ENCODE measurements at places on chromosomes 16 and 17.

- H3K4me1 ChIP-seq, result no peaks in the 10 kb centered on the region
- H3K27ac ChIP-seq, result no peak overlapping the region
- DNase-seq, result no peak
Measured at GRCh38 chr16:86384263-86384649, 126.1 kb upstream of the FOXF1 start.

DNA sequence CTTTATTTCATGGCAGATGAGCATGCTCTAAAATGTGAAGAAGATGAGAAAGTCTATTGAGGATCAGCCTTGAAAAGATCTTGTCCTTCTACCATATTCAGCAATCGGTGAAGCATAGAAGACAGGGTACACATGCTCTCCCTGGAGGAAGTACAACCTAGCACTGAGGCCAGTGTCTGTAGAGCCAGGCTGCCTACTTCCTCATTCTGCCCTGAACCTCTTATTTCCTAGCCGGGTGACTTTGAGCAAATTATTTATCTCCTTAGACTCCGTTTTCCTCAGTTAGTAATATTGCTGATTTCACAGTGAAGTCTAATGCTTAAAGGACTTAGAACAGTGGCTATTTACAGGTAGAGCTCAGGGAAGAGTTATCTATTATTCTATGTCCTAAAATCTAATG lies 58.4 kb downstream of the TMEM100 start:
- DNase-seq, result no peak
- H3K36me3 ChIP-seq, result no peaks in the 10 kb centered on the region
- H3K4me1 ChIP-seq, result no peaks in the 10 kb centered on the region

GRCh38 chr16:662095-662494 lies 5.8 kb upstream of the RHOT2 start:
- DNase-seq, result no peak
- H3K27ac ChIP-seq, result no peak overlapping the region
- no peaks in the 10 kb centered on the region for H3K27me3 ChIP-seq
- H3K4me1 ChIP-seq, result no peaks in the 10 kb centered on the region
- H3K4me3 ChIP-seq, result no peak overlapping the region
- H3K36me3 ChIP-seq, result no peaks in the 10 kb centered on the region

- peaks cover 40% of the 10 kb centered on the region for H3K4me1 ChIP-seq
- H3K27me3 ChIP-seq, result peaks cover 26% of the 10 kb centered on the region
- H3K4me3 ChIP-seq, result no peak overlapping the region
- no peak for DNase-seq
- H3K36me3 ChIP-seq, result no peaks in the 10 kb centered on the region
- H3K27ac ChIP-seq, result no peak overlapping the region
Measured at GRCh38 chr17:40108970-40109824, 8.8 kb upstream of the NR1D1 start.

GRCh38 chr16:31569360-31569717 lies 41.6 kb downstream of the AHSP start:
- no peak overlapping the region for H3K27ac ChIP-seq
- H3K27me3 ChIP-seq, result peaks cover 21% of the 10 kb centered on the region
- no peaks in the 10 kb centered on the region for H3K4me1 ChIP-seq
- peak; percentile 48 for DNase-seq
- peak overlapping the region; percentile 30 for H3K4me3 ChIP-seq

DNA sequence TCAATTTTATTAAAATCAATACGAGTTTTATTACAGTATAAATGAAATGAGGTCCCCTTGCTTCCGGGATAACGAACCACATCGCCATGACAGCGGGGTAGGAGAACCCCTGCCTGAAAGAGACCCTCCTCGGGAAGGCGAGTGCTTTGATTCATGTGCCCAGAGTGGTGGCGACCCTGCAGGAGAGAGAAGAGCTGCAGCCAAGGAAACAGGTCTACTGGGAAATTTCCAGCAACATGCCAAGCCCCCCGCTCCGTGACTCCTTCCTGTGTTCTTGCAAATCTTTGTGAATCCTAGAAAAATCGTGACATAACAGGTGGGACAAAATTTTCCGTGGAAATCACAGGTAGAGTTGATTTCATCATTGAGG lies 162.5 kb downstream of the WSCD1 start:
- no peak overlapping the region for H3K4me3 ChIP-seq
- no peaks in the 10 kb centered on the region for H3K27me3 ChIP-seq
- H3K4me1 ChIP-seq, result no peaks in the 10 kb centered on the region
- no peak overlapping the region for H3K27ac ChIP-seq

- H3K4me1 ChIP-seq, result peaks cover 8% of the 10 kb centered on the region
- no peak for DNase-seq
- no peak overlapping the region for H3K4me3 ChIP-seq
- H3K36me3 ChIP-seq, result peaks cover 33% of the 10 kb centered on the region
Measured at GRCh38 chr17:40415390-40415789, 2.3 kb downstream of the TOP2A start.

DNA sequence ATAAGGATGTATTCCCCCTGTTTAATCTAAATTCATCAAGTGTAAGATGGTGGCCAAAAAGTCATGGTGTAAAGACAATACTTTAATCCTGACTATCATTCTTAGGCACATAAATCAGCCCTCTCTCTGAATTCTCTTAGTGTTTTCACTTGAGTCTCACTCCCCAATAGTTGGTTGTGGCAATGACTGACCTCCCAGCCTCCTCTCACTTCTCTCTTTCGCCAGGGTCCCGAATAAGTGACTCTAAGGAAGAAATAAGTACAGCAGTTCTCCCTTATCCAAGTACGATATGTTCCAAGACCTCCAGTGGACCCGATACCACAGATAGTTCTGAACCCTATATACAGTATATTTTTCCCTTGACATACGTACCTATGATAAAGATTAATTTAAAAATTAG lies 335.3 kb downstream of the MAF start:
- no peak for DNase-seq
- peaks cover 8% of the 10 kb centered on the region for H3K4me1 ChIP-seq
- H3K27me3 ChIP-seq, result no peaks in the 10 kb centered on the region
- H3K36me3 ChIP-seq, result no peaks in the 10 kb centered on the region

- no peaks in the 10 kb centered on the region for H3K27me3 ChIP-seq
- H3K36me3 ChIP-seq, result no peaks in the 10 kb centered on the region
- no peak overlapping the region for H3K27ac ChIP-seq
- no peak for DNase-seq
- H3K4me1 ChIP-seq, result no peaks in the 10 kb centered on the region
- no peak overlapping the region for H3K4me3 ChIP-seq
Measured at GRCh38 chr16:29651774-29652349, 11.2 kb upstream of the SPN start.

- no peaks in the 10 kb centered on the region for H3K27me3 ChIP-seq
- H3K36me3 ChIP-seq, result no peaks in the 10 kb centered on the region
- H3K27ac ChIP-seq, result no peak overlapping the region
- no peak for DNase-seq
Measured at GRCh38 chr17:19448341-19449268, 37.6 kb downstream of the RNF112 start.

- H3K27ac ChIP-seq, result no peak overlapping the region
- H3K4me1 ChIP-seq, result no peaks in the 10 kb centered on the region
- no peaks in the 10 kb centered on the region for H3K27me3 ChIP-seq
- H3K4me3 ChIP-seq, result no peak overlapping the region
- no peaks in the 10 kb centered on the region for H3K36me3 ChIP-seq
- no peak for DNase-seq
Measured at GRCh38 chr16:25092441-25092840, 19.1 kb upstream of the LCMT1 start.

DNA sequence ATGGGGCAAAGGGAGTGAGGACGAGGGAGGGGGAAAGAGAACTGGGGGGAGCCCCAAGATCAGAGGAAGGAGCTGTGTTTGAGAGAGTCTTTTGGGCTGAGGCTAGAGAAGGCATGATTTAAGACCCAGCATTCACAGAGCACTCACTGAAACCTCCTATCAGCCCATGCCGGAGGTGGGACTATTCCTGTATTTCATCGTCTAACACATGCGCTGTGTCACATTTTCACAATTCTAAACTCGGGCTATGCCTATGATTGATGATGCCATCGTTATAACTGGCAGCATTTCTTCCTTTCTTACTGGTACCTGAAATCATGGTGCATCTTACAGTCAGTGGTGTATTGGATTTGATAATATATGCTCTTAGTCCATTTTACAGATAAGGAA lies 3.5 kb downstream of the FAM171A2 start:
- no peak overlapping the region for H3K27ac ChIP-seq
- no peaks in the 10 kb centered on the region for H3K27me3 ChIP-seq
- H3K36me3 ChIP-seq, result no peaks in the 10 kb centered on the region

- peaks cover 7% of the 10 kb centered on the region for H3K4me1 ChIP-seq
- H3K27me3 ChIP-seq, result peaks cover 47% of the 10 kb centered on the region
- DNase-seq, result no peak
- H3K4me3 ChIP-seq, result no peak overlapping the region
Measured at GRCh38 chr17:82179412-82179811, 33.2 kb downstream of the CCDC57 start.

GRCh38 chr16:81461766-81462165 lies 17.2 kb downstream of the CMIP start:
- H3K27me3 ChIP-seq, result no peaks in the 10 kb centered on the region
- DNase-seq, result no peak
- no peak overlapping the region for H3K4me3 ChIP-seq
- H3K27ac ChIP-seq, result no peak overlapping the region

DNA sequence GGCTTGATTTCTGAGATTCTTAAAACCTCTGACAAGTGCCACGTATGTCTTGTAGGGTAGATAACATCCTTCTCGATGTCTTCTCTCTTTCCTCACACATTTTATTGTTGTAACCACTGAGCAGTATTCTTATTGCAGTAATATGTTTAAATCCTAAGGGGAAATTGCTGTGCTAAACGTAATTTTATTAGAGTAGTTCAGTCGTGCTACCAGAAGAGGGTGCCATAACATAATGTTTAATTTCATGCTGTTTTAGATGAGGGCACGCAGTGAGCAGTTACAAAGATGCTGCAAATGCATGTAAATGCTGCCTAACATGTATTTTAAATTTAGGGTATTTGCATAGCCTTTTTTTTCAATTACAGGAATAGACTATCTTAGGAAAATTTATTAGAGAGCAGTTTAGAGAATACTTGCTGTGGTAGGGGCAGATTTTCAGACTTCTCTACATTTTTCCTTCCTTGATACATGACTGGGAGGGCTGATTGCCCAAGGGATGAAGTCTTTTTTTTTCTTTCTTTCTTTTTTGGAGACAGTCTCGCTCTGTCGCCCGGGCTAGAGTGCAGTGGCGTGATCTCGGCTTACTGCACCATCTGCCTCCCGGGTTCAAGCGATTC lies 51.7 kb downstream of the GAN start:
- DNase-seq, result no peak
- H3K4me3 ChIP-seq, result no peak overlapping the region
- H3K36me3 ChIP-seq, result peaks cover 48% of the 10 kb centered on the region
- H3K27me3 ChIP-seq, result no peaks in the 10 kb centered on the region
- no peaks in the 10 kb centered on the region for H3K4me1 ChIP-seq

DNA sequence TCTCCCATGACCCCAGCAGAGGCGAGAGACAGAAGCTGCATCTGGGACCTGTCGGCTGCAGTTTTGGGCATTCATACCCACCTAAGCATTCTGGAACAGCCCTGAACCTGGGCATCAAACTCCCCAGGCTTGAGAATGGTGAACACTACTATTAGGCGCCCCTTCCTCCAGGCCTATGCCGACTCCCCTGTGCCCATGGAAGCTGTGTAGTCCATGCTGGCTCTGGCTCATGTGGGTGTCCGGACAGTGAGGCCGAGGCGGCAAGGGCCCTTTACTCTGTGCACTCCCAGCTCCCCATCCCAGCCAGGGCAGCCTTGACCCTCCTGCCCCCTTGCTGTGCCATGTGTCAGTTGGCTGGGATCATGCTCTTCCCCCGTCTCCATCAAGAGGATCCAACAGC lies 89.0 kb upstream of the TOB1 start:
- no peak overlapping the region for H3K4me3 ChIP-seq
- no peak for DNase-seq
- no peak overlapping the region for H3K27ac ChIP-seq
- peaks cover 3% of the 10 kb centered on the region for H3K4me1 ChIP-seq
- no peaks in the 10 kb centered on the region for H3K27me3 ChIP-seq
- H3K36me3 ChIP-seq, result no peaks in the 10 kb centered on the region

DNA sequence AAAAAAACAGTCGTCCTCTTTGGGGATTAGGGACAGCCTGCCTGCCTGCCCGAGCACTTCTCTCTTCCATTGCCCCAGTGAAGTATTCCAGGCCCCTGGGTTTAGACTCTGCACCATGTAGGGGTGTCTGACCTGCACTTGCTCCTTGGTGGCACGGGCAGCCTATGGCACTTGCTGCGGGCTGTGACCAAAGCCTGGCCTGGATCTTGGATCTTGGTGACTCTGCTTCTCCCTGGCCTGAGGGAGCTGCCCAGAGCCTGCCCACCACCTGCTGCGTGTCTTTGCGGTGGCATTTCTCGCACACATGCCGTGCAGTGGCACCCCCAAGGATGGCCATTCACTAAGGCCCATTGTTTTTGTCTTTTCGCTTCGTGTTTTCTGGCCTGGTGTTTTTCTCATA lies 6.1 kb upstream of the STH start:
- DNase-seq, result no peak
- no peaks in the 10 kb centered on the region for H3K27me3 ChIP-seq
- no peak overlapping the region for H3K27ac ChIP-seq
- H3K36me3 ChIP-seq, result no peaks in the 10 kb centered on the region
- H3K4me3 ChIP-seq, result no peak overlapping the region

GRCh38 chr16:49634235-49635008 lies 221.5 kb downstream of the ZNF423 start:
- H3K4me1 ChIP-seq, result peaks cover 4% of the 10 kb centered on the region
- DNase-seq, result no peak
- H3K4me3 ChIP-seq, result no peak overlapping the region
- peaks cover 14% of the 10 kb centered on the region for H3K36me3 ChIP-seq
- no peak overlapping the region for H3K27ac ChIP-seq
- H3K27me3 ChIP-seq, result no peaks in the 10 kb centered on the region

GRCh38 chr17:20226814-20227482 lies 217.8 kb downstream of the SPECC1 start:
- H3K27me3 ChIP-seq, result no peaks in the 10 kb centered on the region
- peaks cover 22% of the 10 kb centered on the region for H3K36me3 ChIP-seq
- peaks cover 13% of the 10 kb centered on the region for H3K4me1 ChIP-seq
- no peak overlapping the region for H3K27ac ChIP-seq
- peak; percentile 74 for DNase-seq
- H3K4me3 ChIP-seq, result no peak overlapping the region

GRCh38 chr16:50372611-50373344 lies 4.0 kb upstream of the BRD7 start:
- no peaks in the 10 kb centered on the region for H3K36me3 ChIP-seq
- H3K4me1 ChIP-seq, result peaks cover under 1% of the 10 kb centered on the region
- H3K4me3 ChIP-seq, result no peak overlapping the region
- H3K27me3 ChIP-seq, result no peaks in the 10 kb centered on the region

DNA sequence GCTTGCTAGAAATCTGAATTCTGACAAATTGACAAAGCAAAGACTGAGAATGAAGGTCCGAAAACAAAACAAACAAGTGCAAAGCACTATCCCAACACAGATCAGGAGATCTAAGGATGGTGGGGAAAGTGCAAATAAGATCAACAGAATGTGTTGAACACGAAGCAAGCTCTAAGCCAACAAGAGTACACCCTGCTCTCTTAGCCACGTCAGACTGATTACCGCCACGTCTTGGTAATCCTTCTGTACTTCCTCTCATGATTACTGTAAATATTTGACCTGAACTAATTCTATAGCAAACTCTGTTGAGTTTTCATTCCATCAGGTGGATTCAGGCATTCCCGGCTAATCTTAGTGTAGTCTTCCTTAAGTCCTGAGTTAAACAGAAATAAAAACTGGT lies 34.3 kb upstream of the ERCC4 start:
- H3K4me1 ChIP-seq, result no peaks in the 10 kb centered on the region
- DNase-seq, result no peak
- H3K27me3 ChIP-seq, result no peaks in the 10 kb centered on the region
- no peaks in the 10 kb centered on the region for H3K36me3 ChIP-seq
- H3K4me3 ChIP-seq, result no peak overlapping the region

GRCh38 chr17:44354582-44355561 lies 8.8 kb downstream of the FAM171A2 start:
- peaks cover 6% of the 10 kb centered on the region for H3K36me3 ChIP-seq
- H3K27me3 ChIP-seq, result no peaks in the 10 kb centered on the region
- peaks cover 5% of the 10 kb centered on the region for H3K4me1 ChIP-seq
- no peak overlapping the region for H3K27ac ChIP-seq
- no peak for DNase-seq
- H3K4me3 ChIP-seq, result peak overlapping the region; percentile 56
